ENCODE measurements at places on chromosomes 12 and 14. TPM values are rescaled to one million over a fixed set of nuclear protein-coding genes. Genes with fewer than 3 reads are reported as not detected.
A peak's percentile ranks its signal among the peaks of the same experiment; 100 is the strongest.

Gene GSC
- total RNA-seq = 1.6 TPM

Gene TMEM229B
- 3.3 TPM for total RNA-seq

Gene RAPGEF3
- 28.6 TPM for total RNA-seq

Gene GPR135
- 5.9 TPM for total RNA-seq

DNA sequence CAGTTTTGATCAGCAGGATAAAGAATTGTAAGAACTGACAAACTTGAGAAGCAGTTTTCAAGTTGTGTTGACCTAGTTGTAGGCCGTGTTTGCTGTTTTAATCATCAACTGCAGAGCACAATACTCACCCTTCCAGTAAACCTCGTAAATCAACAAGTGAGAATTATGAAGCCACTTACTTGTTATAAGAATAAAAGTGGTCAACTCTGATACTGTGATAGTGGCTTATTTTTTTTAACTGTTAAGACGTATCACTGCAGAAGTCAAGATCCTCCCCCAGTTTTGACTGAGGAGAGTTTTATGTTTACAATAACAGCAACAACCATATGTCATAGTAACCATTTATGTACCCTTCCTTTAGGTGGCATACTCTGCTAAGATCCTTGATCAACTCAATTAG lies 100.8 kb upstream of the DACT1 start:
- no peaks in the 10 kb centered on the region for H3K4me1 ChIP-seq
- H3K36me3 ChIP-seq = no peaks in the 10 kb centered on the region

- H3K4me3 ChIP-seq = no peak overlapping the region
- no peak overlapping the region for H3K27ac ChIP-seq
- H3K36me3 ChIP-seq = no peaks in the 10 kb centered on the region
- no peak for DNase-seq
These were observed 163.1 kb downstream of the TTC8 start for GRCh38 chr14:88987516-88987915.

DNA sequence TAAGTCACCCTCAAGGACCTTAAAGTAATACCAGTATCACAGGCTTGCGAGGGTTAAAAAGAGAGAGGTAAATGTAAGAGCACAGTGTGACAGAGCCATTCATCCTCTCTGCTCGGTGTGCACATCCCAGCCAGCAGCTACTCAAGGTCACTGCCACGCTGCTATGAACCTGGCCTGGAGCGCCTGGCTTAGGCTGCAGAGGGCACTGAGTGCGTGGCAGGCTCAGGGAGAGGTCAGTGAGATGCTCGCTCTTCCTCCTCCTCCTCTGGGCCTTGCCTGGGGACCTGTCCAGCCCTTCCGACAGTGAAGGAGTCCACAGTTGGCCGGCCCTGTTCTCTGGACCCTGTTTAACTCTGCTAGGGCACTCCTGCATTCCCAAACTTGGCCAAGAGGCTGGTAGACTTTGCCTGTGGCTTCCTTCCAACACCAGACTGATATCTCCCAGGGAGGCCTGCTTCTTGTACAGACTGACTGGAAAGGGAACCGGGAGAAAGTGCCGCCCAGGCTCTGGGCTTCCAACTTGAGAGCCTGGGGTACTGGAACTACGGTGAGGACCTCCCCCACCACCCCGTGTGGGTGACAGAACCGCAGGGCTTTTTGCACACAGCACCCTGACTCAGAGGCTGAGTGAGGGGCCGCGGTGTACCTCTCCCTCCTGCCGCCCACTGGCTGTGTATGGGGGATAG lies 62.6 kb upstream of the CORO1C start:
- no peak overlapping the region for H3K4me3 ChIP-seq
- no peak for DNase-seq
- H3K36me3 ChIP-seq = peaks cover 59% of the 10 kb centered on the region
- no peak overlapping the region for H3K27ac ChIP-seq
- H3K4me1 ChIP-seq = peaks cover 5% of the 10 kb centered on the region

- H3K27me3 ChIP-seq = no peaks in the 10 kb centered on the region
- no peak overlapping the region for H3K4me3 ChIP-seq
- H3K27ac ChIP-seq = no peak overlapping the region
- peaks cover 16% of the 10 kb centered on the region for H3K4me1 ChIP-seq
- DNase-seq = no peak
- H3K36me3 ChIP-seq = no peaks in the 10 kb centered on the region
These were observed 49.6 kb downstream of the CALM1 start for GRCh38 chr14:90446405-90446804.

DNA sequence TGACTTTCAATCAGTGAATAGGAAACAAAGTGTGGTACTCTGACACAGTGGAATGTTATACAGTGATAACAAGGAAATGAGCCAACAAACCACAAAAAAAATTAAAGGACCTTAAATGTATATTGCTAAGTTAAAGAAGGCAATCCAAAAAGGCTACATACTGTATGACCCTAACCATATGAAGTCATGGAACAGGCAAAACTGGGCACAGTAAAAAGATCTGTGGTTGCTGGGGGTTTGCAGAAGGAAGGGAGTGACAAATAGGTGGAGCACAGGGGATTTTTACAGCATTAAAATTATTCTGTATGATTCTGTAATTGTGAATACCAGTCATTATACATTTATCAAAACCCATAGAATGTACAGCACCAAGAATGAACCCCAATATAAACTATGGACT lies 112.6 kb downstream of the KCNC2 start:
- H3K4me3 ChIP-seq = no peak overlapping the region
- no peaks in the 10 kb centered on the region for H3K27me3 ChIP-seq
- no peak overlapping the region for H3K27ac ChIP-seq
- no peaks in the 10 kb centered on the region for H3K36me3 ChIP-seq

GRCh38 chr12:59446116-59446515 lies 149.7 kb upstream of the SLC16A7 start:
- no peaks in the 10 kb centered on the region for H3K27me3 ChIP-seq
- H3K4me1 ChIP-seq = no peaks in the 10 kb centered on the region
- H3K27ac ChIP-seq = no peak overlapping the region

GRCh38 chr12:54129028-54129903 lies 59.5 kb downstream of the SMUG1 start:
- no peaks in the 10 kb centered on the region for H3K27me3 ChIP-seq
- H3K4me1 ChIP-seq = peaks cover 25% of the 10 kb centered on the region
- no peaks in the 10 kb centered on the region for H3K36me3 ChIP-seq
- no peak for DNase-seq

GRCh38 chr12:20757-21156 lies 45.8 kb upstream of the IQSEC3 start:
- DNase-seq = peak; percentile 21
- H3K36me3 ChIP-seq = peaks cover 22% of the 10 kb centered on the region
- H3K4me1 ChIP-seq = no peaks in the 10 kb centered on the region
- H3K27ac ChIP-seq = no peak overlapping the region
- no peak overlapping the region for H3K4me3 ChIP-seq
- no peaks in the 10 kb centered on the region for H3K27me3 ChIP-seq

GRCh38 chr12:129660946-129661345 lies 242.9 kb downstream of the TMEM132D start:
- H3K27me3 ChIP-seq = no peaks in the 10 kb centered on the region
- H3K4me3 ChIP-seq = no peak overlapping the region
- no peaks in the 10 kb centered on the region for H3K36me3 ChIP-seq
- H3K4me1 ChIP-seq = no peaks in the 10 kb centered on the region
- no peak for DNase-seq

DNA sequence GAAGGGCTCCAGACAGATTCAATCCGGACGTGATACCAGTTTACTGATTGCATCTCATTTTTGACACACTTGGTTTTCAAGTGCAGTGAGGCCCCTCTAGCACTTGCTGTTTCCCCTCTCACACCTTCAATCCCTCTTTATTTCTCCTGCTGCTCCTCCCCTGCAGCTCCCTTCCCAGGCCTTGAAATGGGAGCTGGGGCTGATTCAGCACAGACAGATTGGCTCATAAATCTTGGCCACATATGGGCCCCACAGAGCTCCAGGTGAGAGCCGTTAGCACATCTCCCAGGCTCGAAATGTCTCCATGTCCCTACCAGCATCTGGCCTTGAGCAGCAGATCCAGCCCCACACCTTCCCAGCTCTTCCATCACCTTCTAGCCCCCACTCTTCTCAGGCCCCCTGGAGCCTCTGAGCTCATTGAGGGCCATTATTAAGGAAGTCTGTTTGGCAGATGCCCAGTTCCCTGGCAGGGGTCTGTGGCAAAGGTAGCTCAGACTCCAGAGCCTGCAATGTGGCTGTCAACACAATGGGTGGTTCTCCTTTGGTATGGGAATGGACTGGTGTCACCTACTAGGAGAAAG lies 220.3 kb upstream of the FKBP4 start:
- H3K27ac ChIP-seq = no peak overlapping the region
- H3K4me3 ChIP-seq = no peak overlapping the region
- H3K4me1 ChIP-seq = no peaks in the 10 kb centered on the region
- DNase-seq = peak; percentile 35

DNA sequence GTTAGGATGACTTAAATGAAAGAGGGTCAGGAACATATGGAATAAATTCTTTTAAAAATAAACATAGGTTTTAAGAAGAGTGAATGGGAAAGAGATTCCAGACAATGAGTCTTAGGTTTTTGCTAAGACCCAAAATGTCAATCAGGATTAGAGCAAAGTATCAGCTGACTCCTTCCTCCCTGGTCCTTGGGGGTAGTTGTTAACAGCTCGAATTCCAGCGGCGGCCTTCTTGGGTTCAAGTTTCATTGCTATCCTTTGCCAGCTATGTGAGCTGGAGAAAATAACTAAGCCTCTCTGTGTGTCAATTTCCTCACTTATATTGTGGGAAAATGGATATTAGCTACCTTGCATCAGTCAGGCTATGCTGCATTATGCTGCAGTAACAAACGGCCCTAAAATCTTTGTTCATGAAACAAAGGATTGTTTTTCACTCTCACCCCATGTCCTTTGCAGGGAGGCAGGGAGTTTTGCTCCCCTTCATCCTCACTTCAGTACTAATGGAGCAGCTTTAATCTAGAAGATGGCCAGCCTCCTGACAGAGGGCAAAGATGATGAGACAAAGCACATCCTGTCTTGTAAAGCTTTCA lies 83.8 kb upstream of the RFLNA start:
- H3K36me3 ChIP-seq = no peaks in the 10 kb centered on the region
- H3K4me1 ChIP-seq = no peaks in the 10 kb centered on the region
- H3K4me3 ChIP-seq = no peak overlapping the region
- no peak overlapping the region for H3K27ac ChIP-seq
- DNase-seq = no peak

DNA sequence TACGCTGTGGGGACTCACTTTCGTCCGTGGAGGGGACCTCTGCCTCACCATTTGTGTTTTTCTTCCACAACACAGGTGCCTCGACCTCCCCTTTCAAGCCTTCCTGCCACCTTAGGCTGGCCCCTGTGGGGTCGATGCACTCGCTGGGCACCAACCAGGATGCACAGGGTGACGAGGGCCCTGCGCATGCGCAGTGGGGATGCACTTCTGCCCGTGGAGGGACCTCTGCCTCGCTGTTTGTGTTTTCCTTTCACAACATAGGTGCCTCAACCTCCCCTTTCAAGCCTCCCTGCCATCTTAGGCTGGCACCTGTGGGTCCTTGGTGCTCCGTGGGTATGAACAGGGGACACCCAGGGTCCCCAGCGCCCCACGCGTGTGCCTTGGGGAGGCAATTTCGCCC lies 356.8 kb downstream of the ALG10 start:
- no peak overlapping the region for H3K27ac ChIP-seq
- no peaks in the 10 kb centered on the region for H3K36me3 ChIP-seq
- DNase-seq = no peak
- H3K4me1 ChIP-seq = no peaks in the 10 kb centered on the region
- no peaks in the 10 kb centered on the region for H3K27me3 ChIP-seq

DNA sequence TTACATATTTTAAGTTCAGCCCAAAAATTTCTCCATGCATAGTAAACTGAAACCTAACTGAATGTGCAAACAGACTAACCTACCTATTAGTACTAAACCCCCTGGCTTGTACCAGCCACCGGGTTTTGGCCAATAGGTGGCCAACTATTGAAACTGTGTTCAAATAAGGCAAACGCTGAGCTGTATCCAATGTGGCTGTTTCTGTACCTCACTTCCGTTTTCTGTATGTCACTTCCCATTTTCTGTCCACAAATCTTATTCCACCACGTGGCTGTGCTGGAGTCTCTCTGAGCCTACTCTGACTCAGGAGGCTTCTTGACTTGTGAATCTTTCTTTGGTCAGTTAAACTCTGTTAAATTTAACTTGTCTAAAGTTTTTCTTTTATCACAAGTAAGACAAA lies 6.0 kb upstream of the FBXO34 start:
- H3K4me1 ChIP-seq = no peaks in the 10 kb centered on the region
- H3K27ac ChIP-seq = no peak overlapping the region
- no peak overlapping the region for H3K4me3 ChIP-seq
- no peak for DNase-seq
- H3K27me3 ChIP-seq = no peaks in the 10 kb centered on the region

DNA sequence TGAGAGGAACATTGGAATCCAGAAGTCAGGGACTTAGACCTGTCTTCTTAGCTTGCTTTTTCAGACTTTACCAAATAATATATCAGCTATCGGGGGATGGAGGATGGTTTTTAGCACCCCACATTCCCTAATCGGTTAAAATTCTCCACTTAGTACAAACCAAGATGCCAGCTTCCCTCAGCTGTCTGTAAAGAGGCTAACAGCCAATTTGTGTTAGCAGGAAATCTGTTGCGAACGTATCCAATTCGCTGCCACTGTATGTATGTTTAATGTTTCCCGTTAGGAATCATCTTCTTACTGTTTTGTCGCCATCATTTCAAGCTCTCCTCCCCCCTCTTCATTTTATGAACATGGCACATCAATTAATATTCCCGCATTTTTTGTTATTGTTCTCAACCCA lies 289.0 kb downstream of the BCL11B start:
- no peak for DNase-seq
- no peak overlapping the region for H3K27ac ChIP-seq
- no peaks in the 10 kb centered on the region for H3K27me3 ChIP-seq
- H3K4me1 ChIP-seq = no peaks in the 10 kb centered on the region
- no peaks in the 10 kb centered on the region for H3K36me3 ChIP-seq

DNA sequence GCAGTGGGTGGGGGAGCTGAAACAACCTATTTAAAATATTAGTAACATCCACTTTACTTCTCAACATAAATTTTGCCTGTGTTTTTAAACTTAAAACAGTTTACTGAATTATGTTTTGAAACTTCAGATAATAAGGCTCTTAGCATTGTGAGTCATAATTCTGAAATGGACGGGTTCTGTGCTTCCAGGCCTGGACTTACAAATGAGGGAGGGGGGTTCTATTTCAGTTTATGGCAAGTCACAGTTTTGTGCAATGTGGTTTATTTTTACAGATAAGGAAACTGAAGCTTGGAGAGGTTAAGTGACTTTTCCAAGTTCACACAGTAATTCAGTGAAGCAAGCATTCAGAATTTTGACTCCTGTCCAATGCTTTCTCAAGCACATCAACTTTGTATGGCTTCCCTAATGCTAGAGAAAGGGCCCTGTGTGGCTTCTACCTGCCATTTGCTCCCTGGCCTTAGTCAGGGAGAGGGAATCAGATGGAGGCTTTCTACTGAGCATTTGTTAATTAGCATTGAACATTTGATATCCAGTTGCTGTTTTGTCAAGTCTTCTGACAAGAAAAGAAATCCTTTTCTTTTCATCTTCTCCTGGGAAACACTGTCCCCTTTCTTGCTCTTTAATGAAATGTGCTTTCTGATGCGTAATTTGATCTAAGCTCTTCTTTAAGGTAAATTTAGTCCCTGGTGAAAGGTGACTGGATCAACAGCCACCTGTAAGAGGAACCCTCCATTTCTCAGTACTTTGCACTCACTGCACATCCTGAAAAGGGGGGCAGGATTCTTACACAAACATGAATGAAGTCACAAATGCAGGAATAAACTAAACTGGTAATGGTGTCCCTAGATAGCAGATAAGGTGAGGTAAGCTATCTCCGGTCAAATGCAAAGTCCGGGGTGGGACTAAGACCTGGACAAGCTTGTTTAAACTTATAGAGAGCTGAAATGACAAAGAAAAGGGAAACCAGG lies 2.5 kb upstream of the SALL2 start:
- no peak overlapping the region for H3K27ac ChIP-seq
- peaks cover under 1% of the 10 kb centered on the region for H3K27me3 ChIP-seq
- no peak overlapping the region for H3K4me3 ChIP-seq
- peaks cover 20% of the 10 kb centered on the region for H3K4me1 ChIP-seq

- H3K27ac ChIP-seq = no peak overlapping the region
- no peak overlapping the region for H3K4me3 ChIP-seq
- no peak for DNase-seq
These were observed 297.0 kb downstream of the ATP23 start for GRCh38 chr12:58238411-58238810.

Data from suprapubic skin (tissue), 4 donors.